Suppressor macrophage treated with lipopolysaccharide for 1 hour (primary cell): ENCODE measurements at places on chromosomes 1 and 21.

- DNase-seq = no peak
Observed at GRCh38 chr1:222734740-222735139, 2.3 kb upstream of the FAM177B start.

DNA sequence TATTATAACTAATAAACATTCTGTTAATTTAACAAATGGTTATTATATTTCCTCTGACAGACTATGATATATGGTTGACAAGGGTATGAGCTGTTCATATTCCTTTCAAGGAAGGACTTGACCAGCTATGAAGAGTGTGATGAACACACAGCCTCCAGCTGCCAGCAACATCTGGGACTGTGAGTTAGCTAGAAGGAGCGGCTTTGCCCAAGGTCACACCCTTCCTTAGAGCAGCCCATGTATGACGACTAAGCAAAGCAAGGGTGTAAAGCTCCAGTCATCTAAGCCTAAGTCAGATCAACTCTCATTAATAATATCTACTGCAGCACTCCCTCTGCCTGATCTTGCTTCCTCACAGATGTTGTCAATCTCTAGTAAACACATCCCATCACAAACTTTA, 355.4 kb downstream of the PLPP3 start:
- DNase-seq = no peak

DNA sequence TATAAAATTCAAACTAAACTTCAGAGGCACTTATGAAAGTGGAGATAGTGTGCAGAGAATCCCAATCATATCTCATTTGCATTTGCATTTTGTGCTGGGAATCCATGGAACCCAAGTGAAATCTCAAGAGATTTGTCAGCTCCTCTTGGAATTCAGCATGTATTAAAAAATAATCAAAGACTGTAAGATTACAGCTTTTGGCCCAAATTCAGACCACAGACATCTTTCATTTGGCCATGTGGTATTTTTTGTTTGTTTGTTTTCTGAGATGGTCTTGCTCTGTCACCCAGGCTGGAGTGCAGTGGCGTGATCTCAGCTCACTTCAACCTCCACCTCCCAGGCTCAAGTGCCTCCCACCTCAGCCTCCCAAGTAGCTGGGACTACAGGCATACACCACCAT, 3.8 kb upstream of the CACYBP start:
- DNase-seq = no peak

- DNase-seq = no peak
Observed at GRCh38 chr1:24289937-24290595, 29.1 kb upstream of the GRHL3 start.

DNA sequence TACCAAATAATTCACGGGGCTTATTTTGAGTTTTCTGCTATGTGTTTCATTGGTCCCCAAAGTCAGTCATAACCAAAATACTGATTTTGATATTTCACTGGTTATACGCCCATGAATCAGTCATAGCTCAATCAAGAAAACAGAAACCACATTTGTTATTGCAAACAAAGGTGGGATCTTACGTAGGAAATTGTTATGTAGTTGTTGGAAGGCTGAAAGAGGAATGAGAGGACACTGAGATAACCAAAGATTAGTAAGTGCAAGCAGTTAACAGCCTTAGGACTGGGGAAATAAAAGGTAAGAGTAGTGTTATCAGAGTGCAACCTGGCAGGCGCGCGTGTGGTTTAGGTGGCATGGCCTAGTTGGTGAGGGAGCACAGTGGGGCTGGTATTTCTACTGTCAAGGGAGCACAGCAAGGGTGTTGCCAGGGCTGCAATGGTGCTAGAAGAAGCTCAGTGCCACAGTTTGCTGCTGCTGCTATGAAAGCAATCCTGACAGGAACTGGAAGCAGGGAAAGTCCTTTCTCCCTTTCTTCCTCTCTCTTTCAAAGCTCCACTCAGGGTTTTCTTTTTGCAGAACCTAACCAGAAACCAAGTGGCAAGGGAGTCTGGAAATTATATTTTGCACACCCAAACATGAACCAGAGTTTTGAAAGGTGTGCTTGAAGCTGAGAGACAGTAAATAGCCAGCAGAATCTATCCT, 33.7 kb downstream of the RTCA start:
- no peak for DNase-seq

GRCh38 chr1:46527474-46528296, 23.8 kb downstream of the KNCN start:
- DNase-seq = peak; percentile 92

DNA sequence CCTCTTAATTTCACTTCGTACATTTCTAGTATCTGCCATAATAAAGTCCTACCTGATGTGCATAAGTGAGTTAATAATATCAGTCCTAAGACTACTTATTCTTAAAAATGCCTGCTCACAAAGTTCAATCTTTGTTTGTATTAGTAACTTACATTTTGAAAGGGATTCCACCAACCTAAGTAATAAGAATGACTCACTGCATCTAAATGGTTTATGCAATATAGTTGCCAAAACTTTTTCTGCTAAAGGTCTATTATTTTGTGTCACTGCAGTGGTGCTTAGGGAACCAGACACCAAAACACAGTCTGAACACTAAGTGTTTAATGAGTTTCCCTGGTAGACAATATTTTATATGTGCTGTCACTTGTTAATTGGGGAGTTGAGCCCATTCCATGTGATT, 1.8 kb downstream of the ZNF669 start:
- peak; percentile 16 for DNase-seq

GRCh38 chr1:90411185-90411584, 305.9 kb downstream of the BARHL2 start:
- no peak for DNase-seq

DNA sequence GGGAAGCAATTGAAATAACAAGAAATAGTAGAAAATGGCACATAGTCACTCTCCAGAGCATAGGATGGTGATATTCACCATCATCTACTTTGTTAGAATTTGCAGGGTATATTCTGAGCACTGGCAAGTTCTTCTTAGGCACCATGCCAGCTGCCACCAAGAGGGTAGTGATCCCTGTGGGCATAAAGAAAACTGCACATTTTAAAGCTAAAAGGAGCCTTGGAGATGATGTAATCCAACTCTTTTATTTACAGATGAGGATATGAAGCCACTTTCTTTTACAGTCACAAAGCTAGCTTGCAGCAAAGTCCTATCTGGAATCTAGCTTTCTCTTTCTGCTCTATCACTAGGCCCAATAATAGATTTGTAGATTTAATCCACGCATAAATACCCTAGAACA, 69.0 kb downstream of the PTGER3 start:
- peak; percentile 64 for DNase-seq

DNA sequence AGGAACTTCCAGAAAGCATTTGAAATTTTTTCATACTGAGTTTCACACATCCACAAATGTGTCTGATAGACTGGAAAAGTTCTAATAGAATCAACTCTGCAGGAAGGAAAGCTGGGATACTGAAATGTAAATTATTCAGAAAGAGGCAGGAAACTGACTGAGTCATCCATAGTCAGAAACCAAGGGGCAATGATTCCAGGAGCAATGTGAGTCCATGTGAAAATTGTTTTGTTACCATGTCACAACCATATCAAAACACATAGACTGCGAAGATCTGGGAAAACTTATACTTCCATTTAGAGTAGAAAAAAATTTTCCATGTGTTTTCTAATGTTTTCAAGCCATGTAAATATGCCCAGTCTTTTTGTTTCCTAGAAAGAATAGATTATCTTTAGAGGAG, 142.3 kb upstream of the TMPRSS15 start:
- DNase-seq = no peak

DNA sequence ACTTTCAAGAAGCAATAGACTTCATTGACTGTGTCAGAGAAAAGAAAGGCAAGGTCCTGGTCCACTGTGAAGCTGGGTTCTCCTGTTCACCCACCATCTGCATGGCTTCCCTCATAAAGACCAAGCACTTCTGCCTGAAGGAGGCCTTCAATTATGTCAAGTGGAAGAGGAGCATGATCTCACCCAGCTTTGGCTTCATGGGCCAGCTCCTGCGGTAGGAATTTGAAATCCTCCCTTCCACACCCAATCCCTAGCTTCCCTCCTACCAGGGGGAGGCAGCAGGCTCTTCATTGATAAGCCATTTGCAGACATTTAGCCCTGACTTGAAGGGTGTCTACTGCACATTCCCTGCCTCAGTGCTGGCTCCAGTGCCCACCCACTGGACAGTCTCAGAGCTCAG, 84.3 kb upstream of the RHOU start:
- DNase-seq = no peak

DNA sequence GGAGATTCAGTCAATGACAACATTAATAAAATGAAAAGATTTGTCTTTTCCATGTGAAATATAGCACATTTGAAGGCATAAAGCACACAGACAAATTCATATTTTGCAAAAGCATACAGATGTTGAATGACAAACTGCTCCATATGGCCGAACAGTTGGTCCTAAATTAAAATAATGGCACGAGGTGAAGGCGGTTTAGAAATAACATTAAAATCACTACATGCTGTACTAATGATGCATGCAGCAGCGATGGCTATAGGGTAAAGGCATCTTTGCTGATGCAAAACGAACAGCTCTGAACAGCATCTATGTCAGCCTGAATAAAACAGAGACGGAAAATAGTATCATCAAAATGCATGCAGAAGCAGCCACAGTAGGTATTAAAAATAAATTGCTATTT, 102.6 kb downstream of the TTLL7 start:
- no peak for DNase-seq

GRCh38 chr1:223264983-223265908, 98.7 kb downstream of the SUSD4 start:
- DNase-seq = no peak

DNA sequence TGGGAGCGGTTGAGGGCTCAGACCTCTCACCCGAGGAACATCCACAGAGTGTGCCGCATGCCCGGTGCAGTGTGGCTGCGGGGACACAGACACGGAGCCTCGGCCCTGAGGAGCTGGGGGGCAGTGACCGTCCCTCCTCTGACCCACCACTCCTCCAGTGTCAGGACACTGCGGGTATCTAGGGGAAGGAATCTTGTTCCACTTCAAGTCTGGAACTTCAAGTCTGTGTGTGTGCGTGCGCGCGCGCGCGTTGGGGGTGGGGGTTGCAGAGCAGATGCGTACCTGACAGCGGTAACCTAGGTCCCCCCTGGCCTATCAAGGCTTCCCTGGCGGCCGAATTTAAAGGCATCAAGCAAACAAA, 17.3 kb downstream of the PCSK9 start:
- DNase-seq = no peak
